Stimulated activated CD4-positive, alpha-beta T cell treated with anti-CD3 and anti-CD28 coated beads, Interleukin-4, amount 100 ng/mL, for 4 hours (primary cell): ENCODE measurements at places on chromosomes 7 and 10.

DNA sequence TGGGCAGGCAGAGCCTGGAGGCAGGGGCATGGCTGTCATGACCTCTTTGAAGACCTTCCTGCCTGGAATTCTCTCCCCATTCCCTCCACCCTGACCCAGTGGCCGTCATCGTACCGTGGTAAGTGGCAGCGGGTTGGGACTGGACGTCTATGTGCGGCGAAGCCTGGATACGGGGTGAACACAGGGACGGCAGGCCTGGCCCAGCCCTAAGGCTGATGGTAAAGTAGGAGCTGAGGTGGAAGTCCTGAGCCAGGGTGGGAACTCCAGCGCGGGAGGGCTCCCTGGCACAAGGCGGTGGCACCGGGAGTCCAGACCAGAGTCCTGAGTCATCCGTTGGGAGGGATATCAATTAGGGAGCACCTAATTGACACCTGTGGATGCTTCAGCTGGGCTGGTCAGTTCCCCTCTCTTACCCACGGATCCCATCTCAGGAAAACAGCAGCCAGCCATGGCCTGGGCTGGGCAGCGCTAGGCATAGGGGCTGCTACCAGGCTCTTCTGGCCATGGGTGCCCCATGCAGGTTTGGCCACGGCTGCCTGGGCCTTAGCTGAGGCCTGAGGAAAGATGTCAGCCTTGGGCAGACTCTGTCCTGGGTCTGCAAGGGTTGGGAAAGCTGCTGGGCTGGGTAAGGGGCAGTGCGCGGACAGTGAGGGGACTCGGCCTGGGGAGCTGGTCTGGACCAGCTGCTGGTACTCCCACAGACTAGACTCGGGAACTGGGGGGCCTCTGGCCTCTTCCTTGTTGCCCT, 3.3 kb downstream of the PPIF start:
- no peak for DNase-seq

GRCh38 chr7:54823776-54824175, 64.8 kb upstream of the SEC61G start:
- no peak for DNase-seq

GRCh38 chr10:70803775-70804420, 11.8 kb upstream of the SGPL1 start:
- DNase-seq = no peak

DNA sequence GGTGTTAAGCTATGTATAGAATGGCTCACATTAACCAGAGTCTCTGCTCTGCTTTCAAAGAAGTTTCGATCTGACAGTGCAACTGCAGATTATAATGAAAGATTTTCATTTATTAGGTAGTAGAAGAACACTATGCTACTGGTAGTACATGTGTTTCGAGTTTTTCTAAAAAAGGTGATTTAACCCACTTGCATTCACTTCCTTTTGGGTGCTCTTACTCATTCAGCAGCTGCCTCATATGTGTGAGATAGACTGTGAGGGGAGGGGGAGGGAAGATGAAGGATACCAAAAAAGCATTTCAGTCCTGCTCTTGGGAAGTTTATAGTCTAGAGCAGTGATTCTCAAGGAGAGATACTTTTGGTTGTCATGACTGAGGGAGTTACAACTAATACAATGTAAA, 20.4 kb downstream of the PLEKHA8 start:
- DNase-seq = no peak

GRCh38 chr10:32326119-32326518, 20.8 kb downstream of the EPC1 start:
- DNase-seq = no peak

DNA sequence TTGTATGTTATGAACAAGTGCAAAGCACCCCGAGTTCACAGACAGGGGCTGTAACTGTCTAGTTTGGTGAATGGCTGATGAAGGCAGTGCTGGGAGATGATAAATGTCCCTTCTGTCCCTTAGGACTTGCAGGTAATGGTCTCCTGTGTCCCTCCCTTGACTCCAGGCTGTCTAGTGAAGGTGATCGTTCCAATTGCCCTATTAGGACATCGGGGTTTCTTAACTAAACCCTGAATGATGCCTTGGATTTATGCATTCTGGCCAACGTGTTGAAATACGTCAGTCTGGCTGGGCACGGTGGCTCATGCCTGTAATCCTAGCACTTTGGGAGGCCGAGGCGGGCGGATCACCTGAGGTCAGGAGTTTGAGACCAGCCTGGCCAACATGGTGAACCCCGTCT, 69.4 kb downstream of the PFKFB3 start:
- no peak for DNase-seq

- no peak for DNase-seq
Observed at GRCh38 chr7:12458520-12459131, 55.0 kb upstream of the VWDE start.

DNA sequence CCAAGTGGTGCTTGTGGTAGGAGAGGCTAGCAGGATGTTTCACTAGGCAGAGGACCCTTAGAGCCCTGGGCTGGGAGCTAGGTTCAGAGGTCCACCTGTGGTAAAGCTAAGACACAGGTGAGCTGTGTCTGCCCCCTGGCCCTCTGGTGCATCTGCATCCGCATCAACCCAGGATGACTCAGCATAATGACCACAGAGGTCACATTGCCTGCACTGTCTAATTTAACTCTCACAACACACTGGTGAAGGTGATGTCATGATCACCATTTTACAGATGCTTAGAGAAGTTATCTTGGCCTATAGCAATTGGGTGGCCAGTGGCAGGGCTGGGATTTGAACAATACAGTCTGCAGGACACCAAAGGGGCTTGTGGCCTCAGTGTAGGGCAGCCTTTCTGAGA, 33.1 kb downstream of the HABP2 start:
- DNase-seq = no peak

DNA sequence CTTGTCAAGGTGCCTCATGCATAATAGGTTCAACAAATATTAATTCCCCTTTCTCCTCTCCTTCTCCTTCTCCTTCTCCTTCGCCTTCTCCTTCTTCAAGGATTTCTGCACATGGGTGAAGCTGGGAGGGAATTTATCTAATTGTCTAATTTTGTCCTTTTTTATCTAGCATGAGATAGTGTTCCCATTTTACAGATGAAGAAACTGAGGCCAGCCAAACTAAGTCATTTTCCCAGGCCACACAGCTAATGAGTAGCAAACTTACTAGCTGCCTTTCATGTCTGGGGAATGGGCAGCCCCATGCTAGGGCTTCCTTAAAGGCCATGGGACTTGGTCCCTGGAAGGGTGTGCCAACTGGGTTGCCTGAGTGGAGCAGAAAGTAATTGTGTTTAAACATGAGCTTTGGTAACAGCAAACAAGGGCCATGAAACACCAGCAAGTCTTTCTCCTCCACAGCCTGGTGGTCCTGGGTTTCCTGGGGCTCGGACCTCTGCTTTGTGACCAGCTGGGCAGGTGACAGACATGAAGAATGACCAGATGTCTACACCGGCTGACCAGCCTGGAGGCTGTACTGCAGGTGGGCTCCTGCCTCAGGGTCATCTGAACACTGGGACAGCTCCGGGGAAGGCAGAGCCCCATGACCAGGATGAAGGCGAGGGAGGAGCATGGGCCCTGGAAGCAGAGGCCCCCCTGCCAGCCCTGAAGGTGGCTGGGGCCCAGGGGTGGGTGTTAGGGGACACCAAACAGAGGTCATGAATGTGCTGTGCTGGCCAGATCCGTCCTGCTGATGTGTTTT, 138.0 kb downstream of the PTPN20 start:
- DNase-seq = no peak

DNA sequence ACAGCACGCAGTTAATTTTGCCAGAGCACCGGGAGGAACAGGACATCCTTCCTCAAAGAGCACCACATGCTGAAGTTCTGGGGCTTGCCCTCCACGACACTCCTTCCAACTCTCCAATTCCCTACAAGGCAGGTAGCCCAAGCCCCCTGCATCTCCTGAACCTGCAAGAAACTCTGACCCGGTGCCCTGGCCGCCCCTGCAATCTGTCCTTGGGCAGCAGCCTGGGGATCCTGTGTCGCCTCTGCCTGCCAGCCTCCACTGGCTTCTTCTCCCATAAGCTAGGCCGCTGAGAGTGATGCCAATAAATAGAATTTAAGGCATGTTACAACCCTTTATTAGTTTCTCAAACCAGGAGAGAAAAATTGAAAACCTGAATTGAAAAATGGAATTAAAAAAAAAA, 182.8 kb downstream of the ELMO1 start:
- no peak for DNase-seq

DNA sequence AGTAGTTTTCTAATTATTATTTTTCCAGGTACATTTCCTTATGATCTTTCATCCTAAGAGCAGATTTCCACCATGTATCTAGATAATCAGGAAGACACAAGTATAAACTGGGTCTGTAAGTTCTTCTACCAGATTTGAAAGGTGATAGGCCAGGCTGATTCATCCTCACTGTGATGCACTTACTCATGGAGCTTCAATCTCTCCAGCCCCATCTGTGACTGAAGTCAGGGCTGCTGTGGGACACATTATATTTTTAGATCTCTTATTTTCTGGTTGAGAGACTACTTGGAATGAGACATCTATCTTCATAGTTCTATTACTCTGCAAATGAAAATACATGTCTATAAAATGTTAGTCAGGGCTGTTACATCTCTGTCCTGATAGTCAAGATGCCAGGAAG, 85.5 kb upstream of the SLC25A13 start:
- DNase-seq = no peak

DNA sequence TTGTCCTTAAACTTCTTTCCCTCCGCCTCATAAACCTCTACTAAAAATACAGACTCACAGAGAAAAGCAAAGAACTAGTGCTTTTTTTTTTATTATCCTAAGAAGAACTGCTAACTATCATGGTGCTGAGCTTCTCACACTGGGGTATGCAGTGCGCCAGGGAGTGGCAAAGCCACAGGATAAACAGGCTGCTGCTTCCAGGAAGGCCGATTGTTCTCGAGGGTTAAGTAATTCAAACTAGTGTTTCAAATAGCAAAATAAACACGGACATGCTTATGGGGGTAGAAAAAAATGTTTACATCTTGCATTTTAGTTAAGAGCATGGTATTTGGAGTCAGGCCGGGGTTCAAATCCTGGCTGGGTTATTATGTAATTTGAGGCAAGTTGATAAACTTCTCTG, 157.0 kb downstream of the TAX1BP1 start:
- DNase-seq = no peak

GRCh38 chr10:16182688-16183087, 254.1 kb upstream of the PTER start:
- no peak for DNase-seq

DNA sequence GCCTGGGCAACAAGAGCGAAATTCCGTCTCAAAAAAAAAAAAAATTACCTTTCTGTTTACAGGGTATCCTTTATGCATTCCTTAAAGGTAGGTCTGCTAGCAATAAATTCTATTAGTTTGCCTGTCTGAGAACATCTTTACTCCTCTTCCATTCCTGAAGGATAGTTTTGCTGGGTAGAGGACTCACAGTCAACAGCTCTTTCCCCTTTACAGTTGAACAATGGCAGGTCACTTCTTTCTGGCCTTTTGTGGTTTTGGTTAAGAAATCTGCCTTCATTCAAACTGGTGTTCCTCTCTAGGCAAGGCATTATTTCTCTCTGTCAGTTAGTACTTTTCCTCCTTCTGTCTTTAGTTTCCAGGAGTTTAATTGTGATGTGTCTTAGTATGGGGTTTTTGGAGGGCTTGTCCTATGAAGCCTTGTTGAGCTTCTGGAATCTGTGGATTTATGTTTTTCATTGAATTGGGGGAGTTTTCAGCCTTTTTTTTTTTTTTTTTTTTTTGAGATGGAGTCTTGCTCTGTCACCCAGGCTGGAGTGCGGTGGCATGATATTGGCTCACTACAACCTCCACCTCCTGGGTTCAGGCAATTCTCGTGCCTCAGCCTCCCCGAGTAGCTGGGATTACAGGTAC, 4.8 kb upstream of the DNAAF5 start:
- DNase-seq = no peak

GRCh38 chr10:113131613-113132261, 181.7 kb downstream of the TCF7L2 start:
- no peak for DNase-seq

DNA sequence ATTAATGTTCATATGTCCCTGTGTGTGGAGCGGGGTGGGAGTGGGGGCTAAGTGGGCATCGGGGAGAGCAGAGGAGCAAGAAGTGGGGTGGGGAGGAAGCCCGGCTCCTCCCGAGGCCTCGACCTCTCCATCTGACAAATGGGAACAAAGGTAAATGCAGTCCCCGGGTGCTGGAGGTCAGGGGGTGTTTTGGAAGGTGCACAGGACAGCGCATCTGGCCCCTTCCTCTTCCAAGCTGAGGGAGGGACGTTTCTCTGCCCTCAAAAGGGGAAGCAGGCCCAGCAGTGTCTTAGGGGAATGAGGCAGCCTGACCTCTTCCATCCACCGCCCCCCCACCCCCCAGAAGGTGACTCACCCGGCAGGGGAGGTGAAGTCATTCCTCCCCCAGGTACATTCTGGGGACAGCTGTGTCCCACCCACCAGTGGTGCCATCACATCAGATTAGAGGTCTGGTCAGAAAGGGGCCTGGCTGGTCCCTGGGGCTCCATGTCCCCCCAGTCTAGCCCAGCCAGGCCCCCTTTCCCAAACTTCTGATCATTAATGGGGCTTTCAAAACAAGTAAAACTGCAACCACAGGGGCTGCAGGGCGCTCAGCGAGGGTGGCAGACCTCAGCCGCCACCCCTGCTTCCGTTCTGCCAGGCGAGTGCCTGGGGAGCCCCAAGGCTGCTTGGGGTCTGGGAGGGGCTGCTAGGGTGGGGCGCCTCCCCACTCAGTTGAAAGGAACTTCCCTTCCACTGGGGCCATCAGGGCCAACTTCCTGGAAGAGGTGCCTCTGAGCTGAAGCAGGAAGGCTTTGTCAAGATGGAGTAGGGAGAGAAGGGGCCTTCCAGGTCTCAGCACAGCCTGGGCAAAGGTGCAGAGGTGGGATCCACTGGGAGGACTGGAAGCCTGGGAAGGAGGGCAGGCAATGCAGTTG, 10.8 kb downstream of the LFNG start:
- DNase-seq = peak; percentile 81
